ENCODE measurements at places on chromosomes 12 and 14.

- DNase-seq = no peak
Measured at GRCh38 chr12:68259318-68259940, 6.0 kb upstream of the IL22 start.

GRCh38 chr12:96228566-96229248, 34.5 kb downstream of the ELK3 start:
- no peak for DNase-seq

GRCh38 chr12:120816363-120816762, 87.8 kb downstream of the SPPL3 start:
- DNase-seq = no peak

GRCh38 chr12:132672116-132672515, 15.0 kb downstream of the POLE start:
- DNase-seq = no peak

GRCh38 chr14:77122526-77123125, 19.0 kb downstream of the ZDHHC22 start:
- DNase-seq = no peak

DNA sequence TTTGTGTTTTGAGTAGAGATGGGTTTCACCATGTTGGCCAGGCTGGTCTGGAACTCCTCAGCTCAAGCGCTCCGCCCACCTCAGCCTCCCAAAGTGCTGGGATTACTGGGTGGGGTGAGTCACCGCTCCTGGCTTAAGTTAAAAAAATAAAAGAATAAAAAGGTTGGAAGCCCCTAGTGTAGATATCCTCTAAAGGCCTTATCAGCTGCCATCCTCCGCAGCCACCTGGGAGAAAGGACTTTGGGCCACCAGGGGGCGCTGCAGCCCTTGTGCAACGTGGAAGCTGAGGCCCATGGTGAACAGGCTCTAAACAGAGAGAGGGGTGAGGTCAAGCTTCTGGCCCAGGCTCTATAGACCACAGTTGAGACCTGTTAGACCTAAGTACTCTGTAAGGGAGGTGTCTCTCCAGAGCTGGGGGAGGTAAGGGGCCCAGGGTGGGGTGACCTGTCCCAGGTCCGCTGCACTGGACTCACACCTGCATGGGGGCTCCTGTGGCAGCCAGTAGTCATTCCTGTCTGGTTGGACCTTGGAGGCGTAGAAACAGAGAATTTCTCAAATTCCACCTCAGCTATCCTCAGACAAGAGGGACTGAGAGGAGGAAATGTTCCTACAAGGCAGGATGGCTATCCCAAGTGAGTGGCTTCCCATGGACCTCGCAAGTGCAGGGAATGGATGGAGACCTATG, 14.0 kb upstream of the RACGAP1 start:
- DNase-seq = peak; percentile 78

DNA sequence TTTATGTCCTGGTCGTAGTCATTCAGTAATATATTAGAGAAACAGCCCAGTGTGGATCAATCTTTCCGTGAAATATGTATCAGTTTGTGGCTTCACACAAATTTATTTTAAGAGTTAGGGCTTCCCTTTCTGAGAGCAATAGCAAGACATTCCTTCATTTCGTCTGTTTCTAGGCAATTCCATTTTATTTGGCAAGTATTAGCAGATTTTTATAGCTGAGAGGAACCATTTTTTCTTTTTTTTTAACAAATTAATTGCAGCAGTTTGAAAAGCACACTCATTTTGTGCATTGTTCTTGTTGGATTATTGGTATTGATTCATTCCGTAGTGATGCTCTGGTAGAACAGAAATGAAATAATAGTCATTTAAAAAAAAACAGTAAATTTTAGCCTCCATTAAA, 132.9 kb downstream of the SRGAP1 start:
- DNase-seq = no peak

DNA sequence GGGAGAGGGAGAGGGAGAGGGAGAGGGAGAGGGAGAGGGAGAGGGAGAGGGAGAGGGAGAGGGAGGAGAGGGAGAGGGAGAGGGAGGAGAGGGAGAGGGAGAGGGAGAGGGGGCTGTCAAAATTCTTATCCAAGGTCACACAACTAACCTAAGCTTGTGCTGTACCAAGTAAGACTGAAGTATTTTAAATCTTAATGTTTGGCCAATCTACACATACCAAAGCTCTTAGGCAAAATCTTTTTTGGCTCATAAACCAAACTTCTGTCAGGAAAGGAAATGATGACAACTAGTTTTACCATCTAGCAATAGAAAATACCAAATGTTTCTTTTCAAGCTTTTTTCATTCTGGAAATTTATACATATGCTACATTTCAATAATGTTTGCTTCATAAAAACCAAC, 33.8 kb downstream of the CCDC38 start:
- DNase-seq = no peak

- no peak for DNase-seq
Measured at GRCh38 chr14:75469606-75470237, 41.9 kb downstream of the JDP2 start.

GRCh38 chr12:107748472-107748871, 12.5 kb downstream of the PRDM4 start:
- no peak for DNase-seq
